ENCODE measurements at places on chromosomes 1 and 21.
A peak's percentile ranks its signal among the peaks of the same experiment; 100 is the strongest.

- no peak for DNase-seq
Measured at GRCh38 chr1:39782103-39782502, 6.6 kb downstream of the BMP8B start.

DNA sequence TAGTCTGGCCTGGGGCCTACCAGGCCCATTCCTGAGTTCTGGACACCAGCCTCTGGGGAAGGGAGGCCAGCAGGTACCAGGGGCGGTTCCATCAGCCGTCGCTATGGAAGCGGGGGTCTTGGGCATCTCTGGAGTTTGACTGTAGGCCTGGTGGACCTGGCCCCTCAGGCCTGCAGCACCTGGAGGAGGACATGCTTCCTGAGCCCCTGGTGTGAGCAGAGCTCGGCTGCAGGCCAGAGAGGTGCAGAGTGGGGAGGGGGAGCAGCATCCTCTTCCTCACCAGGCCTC, 7.8 kb downstream of the MYBPH start:
- DNase-seq: no peak

- no peak for DNase-seq
Measured at GRCh38 chr1:74811436-74812179, 78.7 kb downstream of the TYW3 start.

GRCh38 chr1:64471218-64472039, 1.5 kb downstream of the CACHD1 start:
- DNase-seq: no peak

GRCh38 chr1:61358770-61359455, 276.6 kb downstream of the NFIA start:
- DNase-seq: no peak

DNA sequence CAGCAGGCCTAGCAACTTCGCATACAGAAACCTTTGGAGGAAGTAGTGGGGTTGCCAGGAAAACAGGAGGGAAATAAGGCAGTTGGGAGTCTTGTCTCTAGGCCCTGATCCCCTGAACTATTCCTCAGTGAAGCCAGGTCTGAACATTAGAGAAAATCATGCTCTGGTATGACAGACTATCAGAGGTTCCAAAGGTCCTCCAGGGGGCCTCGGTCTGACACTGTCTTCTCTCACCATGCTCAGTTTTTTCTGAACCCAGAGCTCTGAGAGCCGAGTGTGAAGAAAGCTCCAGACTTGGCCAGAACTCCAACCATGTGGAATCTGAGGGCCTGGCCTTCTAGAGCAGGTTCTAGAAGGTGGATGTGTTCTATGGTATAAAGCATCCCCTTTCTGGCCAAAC, 4.0 kb downstream of the TOMM40L start:
- DNase-seq: no peak

DNA sequence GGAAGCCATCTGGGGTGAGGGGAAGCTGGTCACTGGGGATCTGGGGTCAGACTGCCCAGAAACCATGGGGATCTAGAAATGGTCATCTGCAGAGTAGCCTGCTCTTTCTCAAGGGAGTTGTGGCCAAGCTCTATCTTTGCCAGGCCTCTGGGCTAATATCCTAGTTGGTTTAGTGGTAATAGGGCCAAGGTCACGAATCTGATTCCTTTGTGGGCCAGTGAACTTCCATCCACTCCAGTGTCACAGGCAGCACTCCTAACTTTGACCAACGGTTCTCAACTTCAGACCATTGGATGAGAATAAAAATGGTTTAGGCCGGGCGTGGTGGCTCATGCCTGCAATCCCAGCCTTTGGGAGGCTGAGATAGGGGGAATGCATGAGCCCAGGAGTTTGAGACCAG, 28.1 kb upstream of the PPP2R5A start:
- DNase-seq: no peak

GRCh38 chr1:27507960-27508665, 18.1 kb upstream of the WASF2 start:
- no peak for DNase-seq

- DNase-seq: no peak
Measured at GRCh38 chr1:149848340-149849110, 50.8 kb upstream of the BOLA1 start.

GRCh38 chr21:42219606-42220137, 732 bp downstream of the ABCG1 start:
- DNase-seq: peak; percentile 32

GRCh38 chr1:203158960-203159665, 16.5 kb downstream of the MYBPH start:
- DNase-seq: no peak

- DNase-seq: no peak
Measured at GRCh38 chr1:183019860-183020259, 3.4 kb upstream of the LAMC1 start.

GRCh38 chr1:109754738-109755137, 9.0 kb downstream of the EPS8L3 start:
- no peak for DNase-seq

DNA sequence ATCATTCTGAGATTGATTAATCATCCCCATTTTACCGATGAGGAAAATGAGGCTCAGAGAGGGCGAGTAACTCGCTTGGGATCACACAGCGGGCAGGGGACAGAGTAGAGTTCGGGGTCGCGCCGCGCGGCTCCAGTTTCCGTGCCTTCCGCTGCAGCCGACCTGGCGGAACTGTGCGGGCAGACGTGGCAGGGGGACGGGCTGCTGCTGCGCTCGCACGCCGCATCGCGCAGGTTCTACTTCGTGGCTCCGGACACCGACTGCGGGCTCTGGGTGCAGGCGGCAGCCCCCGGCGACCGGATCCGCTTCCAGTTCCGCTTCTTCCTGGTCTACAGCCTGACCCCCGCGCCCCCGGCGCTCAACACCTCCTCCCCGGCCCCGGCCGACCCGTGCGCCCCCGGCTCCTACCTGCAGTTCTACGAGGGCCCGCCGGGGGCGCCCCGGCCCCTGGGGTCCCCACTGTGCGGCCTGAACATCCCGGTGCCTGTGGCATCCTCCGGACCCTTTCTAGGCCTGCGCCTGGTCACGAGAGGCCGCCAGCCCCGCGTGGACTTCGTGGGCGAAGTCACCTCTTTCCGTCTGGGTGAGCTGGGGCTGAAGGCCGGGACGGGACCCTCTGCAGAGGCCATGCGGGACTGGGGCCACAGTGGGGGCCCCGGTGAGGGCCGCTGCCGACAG, 2.3 kb downstream of the LDLRAD2 start:
- DNase-seq: no peak

DNA sequence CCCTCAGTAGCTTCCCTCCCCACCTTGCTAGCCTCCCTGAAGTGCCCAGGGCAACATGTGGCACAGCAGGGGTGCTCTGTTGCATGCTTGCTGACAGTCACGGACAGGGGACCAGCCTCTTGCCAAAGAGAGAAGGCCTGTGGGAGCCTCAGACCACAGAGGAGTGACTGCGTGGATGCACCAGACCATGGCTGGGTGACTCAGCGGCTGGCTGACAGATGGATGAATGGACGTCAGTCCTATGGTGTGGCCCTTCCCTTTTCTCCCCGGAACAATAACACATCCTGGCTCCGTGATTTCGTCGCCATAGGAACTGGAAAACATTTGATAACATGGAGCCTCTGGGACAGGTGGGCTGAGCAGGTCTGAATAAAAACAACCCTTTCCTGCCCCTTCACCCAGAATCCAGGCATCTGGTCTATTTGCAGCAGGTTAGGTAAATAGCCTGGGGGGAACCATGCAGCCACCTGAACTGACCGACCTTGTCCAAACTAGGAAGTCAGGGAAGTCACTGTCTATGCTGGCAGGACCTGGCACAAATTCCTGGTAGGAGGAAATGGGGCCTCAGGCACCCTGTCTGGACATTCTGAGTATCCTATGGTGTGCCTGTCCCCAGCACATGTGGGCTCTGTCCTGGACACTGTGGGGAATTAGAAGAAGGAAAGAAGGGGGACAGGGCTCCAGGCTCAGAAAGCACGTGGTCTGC, 53.3 kb downstream of the NENF start:
- no peak for DNase-seq

DNA sequence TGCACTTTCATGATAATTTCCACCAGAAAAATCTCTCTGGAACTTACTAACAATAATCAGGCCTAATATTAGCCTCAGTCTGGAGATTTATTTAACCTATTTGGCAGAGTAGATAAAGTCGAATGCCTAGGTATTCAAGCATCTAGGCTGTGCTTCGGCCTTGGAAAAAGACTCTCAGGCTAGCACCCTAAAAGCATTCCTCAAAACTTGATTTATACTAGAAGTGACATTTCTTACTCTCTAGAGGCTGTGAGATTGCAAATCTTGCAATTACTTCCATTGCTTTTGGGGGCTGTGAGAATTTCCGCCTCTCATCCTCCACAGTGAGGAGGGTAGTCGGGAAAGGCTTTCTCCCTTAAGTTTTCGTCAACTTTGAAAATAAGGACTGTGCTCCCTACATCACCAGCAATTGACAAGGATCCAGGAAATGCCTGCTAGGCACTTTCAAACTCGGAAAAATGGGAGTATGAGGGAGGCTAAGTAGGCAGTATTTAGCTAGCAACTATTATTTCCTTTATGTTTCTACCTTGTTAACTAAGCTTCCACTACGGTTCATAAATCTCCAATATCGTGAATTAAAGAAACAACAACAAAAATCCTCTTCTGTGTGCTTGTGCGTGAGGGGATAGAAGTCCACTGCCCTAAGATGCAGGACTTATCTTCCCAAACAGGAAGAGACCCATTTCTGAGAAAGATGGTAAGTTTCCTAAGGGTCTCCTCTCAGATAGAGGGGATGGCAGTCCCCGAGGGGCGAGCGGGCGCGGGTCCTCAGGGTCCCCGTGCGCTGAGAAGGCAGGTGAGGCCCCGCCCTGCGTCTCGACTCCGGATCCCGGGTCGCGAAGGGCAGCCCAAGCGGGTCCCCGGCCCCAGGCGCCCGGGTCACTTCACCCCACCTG, 1.1 kb upstream of the LMO4 start:
- no peak for DNase-seq

DNA sequence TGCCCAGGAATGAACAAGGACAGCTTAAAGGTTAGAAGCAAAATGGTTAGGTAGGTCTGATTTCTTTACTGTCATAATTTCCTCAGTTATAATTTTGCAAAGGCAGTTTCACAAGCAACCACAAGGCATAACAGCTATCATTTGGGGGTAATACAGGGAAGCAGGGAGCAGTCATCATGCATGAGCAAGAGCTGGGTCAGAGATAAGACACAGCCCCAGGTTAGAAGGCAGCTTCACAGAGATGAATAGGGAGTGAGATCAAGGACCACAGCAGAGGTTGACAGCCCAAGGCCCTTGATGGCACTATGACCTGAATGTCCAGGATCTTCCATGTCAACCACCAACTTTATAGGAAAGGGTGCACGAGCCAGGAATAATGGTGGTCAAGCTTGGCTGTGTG, 9.0 kb upstream of the CSRP1 start:
- DNase-seq: no peak

- DNase-seq: no peak
Measured at GRCh38 chr1:200856716-200857357, 15.9 kb upstream of the GPR25 start.

DNA sequence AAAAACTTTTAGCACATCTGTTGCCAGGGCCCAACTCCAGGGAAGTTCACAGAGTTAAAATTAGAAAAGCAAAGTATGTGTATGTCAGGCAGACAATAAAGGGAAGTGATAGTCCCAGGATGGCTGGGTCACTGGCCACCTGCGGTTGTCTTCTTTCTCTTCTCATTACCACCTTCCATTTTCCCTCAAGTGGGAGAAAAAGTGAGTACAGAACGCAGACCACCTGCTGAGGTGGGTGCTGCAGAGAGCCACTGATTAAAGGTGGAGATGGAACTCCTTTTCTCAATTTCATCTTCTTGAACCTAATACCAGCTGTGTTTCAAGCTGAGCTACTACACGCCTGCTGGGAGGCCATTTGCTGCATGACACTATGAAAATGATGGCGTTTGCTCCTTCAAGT, 88.8 kb upstream of the PDE4B start:
- DNase-seq: no peak

GRCh38 chr1:154598871-154599635, 8.9 kb downstream of the ADAR start:
- no peak for DNase-seq

DNA sequence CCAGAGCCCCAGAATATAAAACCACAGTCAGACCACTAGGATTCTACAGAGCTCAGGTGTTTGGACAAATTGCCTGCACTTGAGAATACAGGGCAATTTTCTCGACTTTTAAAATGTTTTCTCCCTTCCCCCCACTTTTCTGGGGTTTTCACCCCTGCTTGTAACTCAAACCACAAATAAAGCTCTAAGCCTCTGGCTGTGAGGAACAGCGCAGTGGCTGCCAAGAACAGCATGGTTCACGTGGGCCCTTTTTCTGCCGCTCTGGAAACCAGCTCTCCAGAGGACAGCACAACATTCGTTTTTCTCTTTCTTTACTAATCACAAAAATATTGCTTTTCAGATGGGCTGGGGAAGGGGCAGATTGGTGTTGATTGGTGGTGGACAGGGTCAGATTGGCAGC, 102.2 kb upstream of the JUN start:
- no peak for DNase-seq

DNA sequence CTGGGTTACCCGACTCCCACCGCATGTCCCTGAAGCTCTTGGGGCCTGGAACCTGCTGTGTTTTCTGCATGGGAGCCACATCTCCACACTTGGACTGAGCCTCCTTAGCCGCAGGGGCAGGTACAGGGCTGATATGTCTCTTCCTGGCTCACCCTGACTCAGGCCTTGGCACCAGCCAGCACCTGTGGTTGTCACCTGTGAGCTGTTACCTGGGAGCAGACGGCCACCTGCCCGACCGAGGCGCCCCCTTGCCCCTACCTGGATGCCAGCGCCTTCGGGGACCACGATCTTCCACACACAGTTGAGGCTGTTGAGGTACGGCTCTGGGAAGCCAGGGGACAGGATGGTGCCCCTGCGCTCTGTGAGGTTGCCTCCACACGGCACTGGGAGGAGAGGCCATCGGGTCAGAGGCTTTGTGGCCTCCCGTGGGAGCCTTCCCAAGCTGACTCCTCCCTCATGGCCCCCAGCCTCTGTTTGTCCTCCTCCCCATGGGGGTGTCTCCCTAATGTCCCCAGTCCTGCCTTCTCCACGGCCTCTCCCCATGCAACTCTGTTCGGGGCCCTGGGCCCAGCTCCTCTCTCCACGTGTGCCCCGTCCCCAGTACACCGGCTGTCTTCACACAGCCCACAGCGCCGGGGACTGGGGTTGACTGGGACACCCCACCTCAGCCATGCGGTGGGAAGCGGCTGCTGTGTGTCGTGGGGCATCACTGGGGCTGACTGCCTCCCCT, 152.0 kb downstream of the ZSCAN20 start:
- DNase-seq: no peak

GRCh38 chr1:153678519-153679336, at the start of gene NPR1:
TSS of gene NPR1 (plus strand) at chr1:153678688. CDS start at chr1:153679109, 421 bp downstream.
- DNase-seq: no peak

DNA sequence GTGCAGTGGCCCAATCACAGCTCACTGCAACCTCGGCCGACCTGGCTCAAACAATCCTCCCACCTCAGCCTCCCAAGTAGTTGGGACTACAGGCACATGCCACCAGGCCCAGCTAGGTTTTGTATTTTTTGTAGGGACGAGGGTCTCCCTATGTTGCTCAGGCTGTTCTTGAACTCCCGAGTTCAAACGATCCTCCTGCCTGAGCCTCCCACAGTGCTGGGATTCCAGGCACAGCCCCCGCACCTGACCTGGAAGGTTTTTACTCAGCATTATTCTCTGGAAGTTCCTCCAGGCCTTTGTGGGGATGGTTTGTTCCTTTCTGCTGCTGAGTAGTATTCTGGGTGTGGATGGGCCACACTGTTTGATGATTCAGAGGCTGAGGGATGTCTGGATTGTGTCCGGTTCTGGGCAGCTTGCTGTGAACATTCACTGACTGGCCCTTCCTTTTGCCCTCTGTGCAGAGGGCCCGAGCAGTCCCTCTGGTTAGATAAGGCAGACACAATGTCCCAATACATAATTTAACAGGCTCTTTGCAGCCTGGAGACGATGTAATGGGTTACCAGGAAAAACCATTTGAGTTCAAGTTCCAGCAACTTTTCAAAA, 6.0 kb upstream of the TRAPPC10 start:
- no peak for DNase-seq

Measured in activated gamma-delta T cell (primary cell).